Calu3 (cell line): ENCODE measurements at places on chromosomes 7 and 10.

- no peaks in the 10 kb centered on the region for H3K36me3 ChIP-seq
- DNase-seq = no peak
- H3K4me1 ChIP-seq = no peaks in the 10 kb centered on the region
- H3K27me3 ChIP-seq = peaks cover 95% of the 10 kb centered on the region
These were observed 178.6 kb downstream of the RPS24 start for GRCh38 chr10:78212060-78212785.

GRCh38 chr10:76631884-76632766, 1005.5 kb downstream of the KCNMA1 start:
- H3K4me3 ChIP-seq = no peak overlapping the region
- H3K36me3 ChIP-seq = no peaks in the 10 kb centered on the region
- no peaks in the 10 kb centered on the region for H3K27me3 ChIP-seq
- no peaks in the 10 kb centered on the region for H3K4me1 ChIP-seq

DNA sequence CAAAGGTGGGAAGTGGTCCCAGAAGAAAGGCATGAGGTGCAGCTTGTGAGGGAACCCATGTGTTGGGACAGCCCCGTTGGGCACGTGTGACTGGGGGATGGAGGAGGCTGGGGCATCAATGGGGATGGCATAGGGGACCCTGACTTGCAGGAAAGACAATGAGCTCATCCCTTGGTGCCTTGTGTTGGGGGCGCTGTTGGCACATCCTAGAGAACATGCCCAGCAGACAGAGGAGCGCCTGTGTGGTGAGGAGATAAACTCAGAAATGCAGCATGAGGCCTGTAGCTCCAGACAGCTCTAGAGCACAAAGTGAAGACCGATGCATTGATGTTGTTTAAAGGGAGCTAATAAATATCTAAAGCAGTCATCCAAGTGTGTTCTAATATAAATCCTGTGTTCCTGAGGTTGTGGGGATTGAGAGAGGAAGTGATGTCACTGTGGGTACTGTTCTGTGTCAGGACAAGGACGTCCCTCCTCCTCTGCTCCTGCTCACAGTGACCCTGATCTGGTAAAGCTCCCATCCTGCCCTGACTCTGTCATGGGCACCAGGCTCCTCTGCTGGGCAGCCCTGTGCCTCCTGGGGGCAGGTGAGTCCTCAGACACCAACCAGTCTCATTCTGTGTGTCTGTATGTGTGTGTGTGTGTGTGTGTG, 126.1 kb upstream of the PRSS58 start:
- H3K4me3 ChIP-seq = no peak overlapping the region
- peaks cover 17% of the 10 kb centered on the region for H3K4me1 ChIP-seq
- no peak for DNase-seq
- H3K36me3 ChIP-seq = no peaks in the 10 kb centered on the region
- peaks cover 33% of the 10 kb centered on the region for H3K27me3 ChIP-seq

GRCh38 chr10:63769367-63769766, 248.2 kb downstream of the REEP3 start:
- H3K4me1 ChIP-seq = peaks cover 8% of the 10 kb centered on the region
- no peaks in the 10 kb centered on the region for H3K36me3 ChIP-seq
- H3K27ac ChIP-seq = no peak overlapping the region
- no peak overlapping the region for H3K4me3 ChIP-seq
- H3K27me3 ChIP-seq = no peaks in the 10 kb centered on the region

- H3K4me3 ChIP-seq = no peak within 1 kb of the TSS
- H3K27me3 ChIP-seq = no peaks in the 10 kb centered on the region
- no peak within 1 kb of the TSS for H3K27ac ChIP-seq
- DNase-seq = no peak
- H3K36me3 ChIP-seq = peaks cover 45% of the 10 kb centered on the region
These were observed at the start of gene HK1 for GRCh38 chr10:69278446-69278963. TSS of gene HK1 (plus strand) at chr10:69278496.

DNA sequence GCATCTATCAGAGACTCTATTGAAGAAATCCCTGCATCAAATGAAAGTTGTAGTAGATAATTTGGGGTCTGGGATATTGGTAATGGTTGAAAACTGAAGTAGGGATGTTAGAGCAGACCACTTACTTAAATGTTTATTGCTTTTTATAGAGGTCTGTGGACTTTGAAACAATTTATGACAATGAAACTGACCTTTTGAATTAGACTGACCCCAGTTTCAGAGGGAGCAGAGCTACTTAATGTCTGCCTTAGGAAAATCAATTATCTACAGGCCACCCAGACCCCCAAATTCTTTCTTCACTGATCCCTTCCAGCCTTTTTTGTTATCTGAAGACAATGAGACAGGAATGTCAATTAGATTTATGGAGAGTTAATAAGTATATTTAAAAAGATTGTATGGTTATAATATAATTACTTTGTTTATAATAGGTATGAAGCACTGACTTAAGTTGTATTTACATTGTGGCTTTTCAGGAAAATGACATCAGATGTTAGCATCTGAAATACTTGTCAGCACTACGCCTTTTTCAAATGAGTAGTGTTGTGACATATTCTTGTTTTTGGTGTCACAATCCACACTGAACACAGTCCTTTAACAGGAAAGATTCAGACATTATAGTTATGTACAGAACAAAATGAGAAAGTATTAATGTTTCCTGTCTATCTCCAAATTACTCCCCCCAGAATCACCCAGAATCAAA, 13.9 kb downstream of the MGAM2 start:
- peaks cover 32% of the 10 kb centered on the region for H3K36me3 ChIP-seq
- no peaks in the 10 kb centered on the region for H3K27me3 ChIP-seq
- no peak for DNase-seq
- H3K27ac ChIP-seq = peak overlapping the region; percentile 47
- no peak overlapping the region for H3K4me3 ChIP-seq
- H3K4me1 ChIP-seq = peaks cover 20% of the 10 kb centered on the region

GRCh38 chr10:788796-789748, 99.6 kb upstream of the DIP2C start:
- DNase-seq = no peak
- H3K27ac ChIP-seq = peak overlapping the region; percentile 30
- no peak overlapping the region for H3K4me3 ChIP-seq
- H3K4me1 ChIP-seq = no peaks in the 10 kb centered on the region
- no peaks in the 10 kb centered on the region for H3K27me3 ChIP-seq

- H3K27me3 ChIP-seq = no peaks in the 10 kb centered on the region
- no peaks in the 10 kb centered on the region for H3K36me3 ChIP-seq
- no peak overlapping the region for H3K27ac ChIP-seq
- DNase-seq = peak; percentile 65
- peaks cover 19% of the 10 kb centered on the region for H3K4me1 ChIP-seq
- H3K4me3 ChIP-seq = no peak overlapping the region
These were observed 78.9 kb downstream of the LRRC17 start for GRCh38 chr7:102991540-102992214.

- H3K4me3 ChIP-seq = no peak overlapping the region
- H3K4me1 ChIP-seq = peaks cover 10% of the 10 kb centered on the region
- no peaks in the 10 kb centered on the region for H3K36me3 ChIP-seq
- no peak overlapping the region for H3K27ac ChIP-seq
These were observed 246.2 kb downstream of the ETV1 start for GRCh38 chr7:13743226-13743625.

DNA sequence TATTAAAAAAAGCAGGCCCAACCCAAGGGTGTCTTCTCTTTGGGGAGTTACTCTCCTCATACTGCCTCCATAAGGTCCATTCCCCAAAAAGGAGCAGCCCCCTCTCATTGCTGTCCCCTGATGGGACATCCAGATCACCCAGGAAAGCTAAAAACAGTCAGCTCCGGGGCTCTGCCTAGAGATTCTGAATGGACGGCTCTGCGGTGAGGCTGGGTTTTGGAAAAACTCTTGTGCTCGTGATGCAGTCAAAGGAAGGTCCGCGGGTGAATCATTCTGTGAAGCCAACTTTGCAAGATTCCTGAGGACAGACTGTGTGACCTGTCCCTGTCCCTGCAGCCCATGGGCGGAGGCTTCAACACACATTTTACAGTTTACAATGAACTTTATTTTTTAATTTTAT, 351.5 kb downstream of the TYW1 start:
- no peaks in the 10 kb centered on the region for H3K4me1 ChIP-seq
- H3K36me3 ChIP-seq = peaks cover 4% of the 10 kb centered on the region
- no peak overlapping the region for H3K4me3 ChIP-seq
- no peaks in the 10 kb centered on the region for H3K27me3 ChIP-seq

- H3K27me3 ChIP-seq = no peaks in the 10 kb centered on the region
- peaks cover 58% of the 10 kb centered on the region for H3K36me3 ChIP-seq
- H3K27ac ChIP-seq = no peak overlapping the region
- no peak for DNase-seq
- no peak overlapping the region for H3K4me3 ChIP-seq
- H3K4me1 ChIP-seq = peaks cover 25% of the 10 kb centered on the region
These were observed 6.0 kb downstream of the SSBP1 start for GRCh38 chr7:141744131-141744530.

DNA sequence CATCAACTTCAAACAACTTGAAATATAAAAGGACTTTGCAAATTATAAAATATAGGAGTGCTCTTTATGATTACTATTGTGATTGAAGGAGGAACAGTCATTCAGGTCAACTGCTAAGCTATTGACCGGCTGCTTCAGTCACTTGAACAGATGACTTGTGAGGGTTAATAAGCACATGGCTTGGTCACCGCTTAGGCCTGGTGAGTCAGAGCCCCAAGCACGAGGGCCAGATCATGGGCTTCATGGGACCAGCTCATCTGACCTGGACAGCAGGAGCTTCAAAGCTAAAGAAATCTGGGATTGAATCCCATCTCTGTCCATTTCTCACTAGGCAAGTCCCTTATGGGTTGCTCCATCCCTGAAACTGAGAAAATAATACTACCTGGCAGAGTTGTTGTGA, 60.4 kb upstream of the ADO start:
- peaks cover 2% of the 10 kb centered on the region for H3K4me1 ChIP-seq
- no peak overlapping the region for H3K4me3 ChIP-seq
- H3K36me3 ChIP-seq = no peaks in the 10 kb centered on the region
- H3K27ac ChIP-seq = no peak overlapping the region

- no peak overlapping the region for H3K4me3 ChIP-seq
- H3K36me3 ChIP-seq = no peaks in the 10 kb centered on the region
- no peaks in the 10 kb centered on the region for H3K27me3 ChIP-seq
- H3K27ac ChIP-seq = no peak overlapping the region
- H3K4me1 ChIP-seq = peaks cover 5% of the 10 kb centered on the region
These were observed 35.9 kb downstream of the APBB1IP start for GRCh38 chr10:26474026-26474425.

GRCh38 chr10:28853195-28853594, 175.9 kb downstream of the BAMBI start:
- no peak overlapping the region for H3K27ac ChIP-seq
- H3K4me3 ChIP-seq = no peak overlapping the region
- H3K27me3 ChIP-seq = no peaks in the 10 kb centered on the region
- no peaks in the 10 kb centered on the region for H3K36me3 ChIP-seq

DNA sequence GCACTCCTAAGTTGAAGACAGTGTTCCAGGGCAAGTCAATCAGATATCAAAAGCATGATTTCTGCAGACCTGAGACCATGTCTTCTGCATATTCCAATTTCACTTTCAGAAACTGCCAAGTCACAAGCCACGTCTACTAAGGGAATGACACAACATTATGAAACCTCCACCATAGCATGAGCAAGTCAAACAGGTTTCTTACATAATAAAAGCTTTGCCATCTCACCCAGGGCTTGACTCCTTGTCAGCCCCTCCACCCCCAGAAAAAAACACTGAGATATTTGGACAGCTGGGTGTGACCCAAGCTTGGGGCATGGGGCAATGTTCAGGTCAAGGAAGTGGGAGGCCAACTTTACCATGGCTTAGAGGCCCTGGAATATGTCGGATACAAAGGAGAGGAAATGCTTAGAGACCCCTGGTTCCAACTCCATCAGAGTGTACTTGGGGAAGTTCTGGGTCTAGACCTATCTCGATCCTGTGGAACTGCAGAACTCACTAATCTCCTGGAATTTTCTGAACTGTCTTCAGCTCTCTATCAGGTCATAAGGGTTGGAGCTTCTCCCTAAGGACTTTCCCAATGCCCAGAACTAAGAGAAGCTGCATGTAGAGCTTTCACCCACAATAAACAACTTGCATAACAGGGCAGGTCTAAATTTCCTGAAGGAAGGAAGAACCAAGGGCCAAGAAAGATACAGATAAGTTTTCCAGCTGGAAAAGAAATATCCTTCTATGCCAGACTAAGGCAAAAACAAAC, 80.6 kb upstream of the NAMPT start:
- H3K36me3 ChIP-seq = peaks cover 10% of the 10 kb centered on the region
- peak; percentile 73 for DNase-seq
- H3K4me3 ChIP-seq = peak overlapping the region; percentile 50
- peaks cover 28% of the 10 kb centered on the region for H3K4me1 ChIP-seq
- peak overlapping the region; percentile 98 for H3K27ac ChIP-seq

DNA sequence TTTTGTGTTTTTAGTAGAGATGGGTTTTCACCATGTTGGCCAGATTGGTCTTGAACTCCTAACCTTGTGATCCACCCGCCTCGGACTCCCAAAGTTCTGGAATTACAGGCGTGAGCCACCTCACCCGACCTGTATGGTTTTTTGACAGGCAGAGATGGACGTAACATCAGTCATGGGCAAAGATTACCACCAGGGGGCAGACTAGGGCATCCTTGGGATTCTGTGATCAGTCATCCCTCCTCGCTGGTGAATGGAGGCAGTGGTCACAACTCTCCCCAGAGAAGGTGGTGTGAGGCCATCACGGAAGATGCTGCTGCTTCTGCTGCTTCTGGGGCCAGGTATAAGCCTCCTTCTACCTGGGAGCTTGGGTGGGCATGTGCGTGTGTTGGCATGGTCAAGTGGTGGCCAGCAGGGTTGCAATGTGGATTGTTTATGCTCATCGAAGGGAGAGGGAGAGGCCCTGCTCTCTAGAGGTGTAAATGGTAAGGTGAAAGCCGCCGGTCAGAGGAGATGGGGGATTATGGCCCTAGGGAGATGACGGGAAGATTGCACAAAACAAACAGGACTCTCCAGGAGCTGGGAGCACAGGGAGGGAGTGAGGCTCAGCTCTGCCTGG, 122.7 kb upstream of the PRSS1 start:
- peak; percentile 79 for DNase-seq
- no peak overlapping the region for H3K27ac ChIP-seq
- no peaks in the 10 kb centered on the region for H3K4me1 ChIP-seq

GRCh38 chr7:99123571-99124033, 20.3 kb downstream of the SMURF1 start:
- no peak for DNase-seq
- no peaks in the 10 kb centered on the region for H3K27me3 ChIP-seq
- peak overlapping the region; percentile 45 for H3K27ac ChIP-seq
- no peak overlapping the region for H3K4me3 ChIP-seq
- peaks cover 23% of the 10 kb centered on the region for H3K36me3 ChIP-seq
- H3K4me1 ChIP-seq = peaks cover 53% of the 10 kb centered on the region

DNA sequence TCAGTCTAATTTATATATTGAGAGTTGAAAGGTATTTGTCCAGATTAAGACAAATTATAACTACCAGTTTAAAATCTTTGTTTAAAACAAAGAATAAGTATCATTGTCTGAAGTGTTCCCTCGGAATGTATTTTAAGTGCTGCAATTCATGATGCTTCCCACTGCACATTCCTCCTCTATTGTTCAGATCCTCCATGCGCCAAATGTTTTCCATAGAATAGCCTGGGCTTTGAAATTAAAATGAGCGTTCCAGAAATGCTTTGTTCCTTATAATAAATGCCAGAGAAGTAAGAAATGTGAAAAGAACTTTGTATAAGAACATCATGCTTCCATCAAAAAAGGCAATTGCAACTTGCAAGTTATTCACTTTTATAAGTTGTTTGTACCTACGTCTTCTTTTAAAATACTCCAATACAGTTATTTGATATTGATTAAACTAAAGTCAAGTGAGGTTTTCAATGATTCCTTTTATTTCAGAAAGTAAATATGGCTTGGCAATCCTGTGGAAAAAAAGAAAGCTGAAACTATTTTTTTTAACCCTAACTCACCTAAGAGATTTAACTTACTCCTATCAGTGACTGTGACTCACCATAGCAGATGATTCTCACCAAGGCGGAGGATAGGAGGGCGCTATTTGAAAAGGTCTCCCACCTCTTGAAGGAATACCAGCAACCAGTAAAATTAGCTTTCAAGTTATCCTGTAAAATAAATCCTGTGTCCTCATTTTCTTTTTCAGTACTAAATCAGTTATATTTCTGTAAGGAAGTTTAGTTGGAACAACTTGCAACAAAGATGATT, 85.8 kb downstream of the CTNNA3 start:
- no peaks in the 10 kb centered on the region for H3K36me3 ChIP-seq
- H3K4me1 ChIP-seq = peaks cover 18% of the 10 kb centered on the region
- DNase-seq = no peak
- no peaks in the 10 kb centered on the region for H3K27me3 ChIP-seq
